ENCODE measurements at places on chromosomes 5 and 9. TPM values are rescaled to one million over a fixed set of nuclear protein-coding genes. Genes with fewer than 3 reads are reported as not detected.

DNA sequence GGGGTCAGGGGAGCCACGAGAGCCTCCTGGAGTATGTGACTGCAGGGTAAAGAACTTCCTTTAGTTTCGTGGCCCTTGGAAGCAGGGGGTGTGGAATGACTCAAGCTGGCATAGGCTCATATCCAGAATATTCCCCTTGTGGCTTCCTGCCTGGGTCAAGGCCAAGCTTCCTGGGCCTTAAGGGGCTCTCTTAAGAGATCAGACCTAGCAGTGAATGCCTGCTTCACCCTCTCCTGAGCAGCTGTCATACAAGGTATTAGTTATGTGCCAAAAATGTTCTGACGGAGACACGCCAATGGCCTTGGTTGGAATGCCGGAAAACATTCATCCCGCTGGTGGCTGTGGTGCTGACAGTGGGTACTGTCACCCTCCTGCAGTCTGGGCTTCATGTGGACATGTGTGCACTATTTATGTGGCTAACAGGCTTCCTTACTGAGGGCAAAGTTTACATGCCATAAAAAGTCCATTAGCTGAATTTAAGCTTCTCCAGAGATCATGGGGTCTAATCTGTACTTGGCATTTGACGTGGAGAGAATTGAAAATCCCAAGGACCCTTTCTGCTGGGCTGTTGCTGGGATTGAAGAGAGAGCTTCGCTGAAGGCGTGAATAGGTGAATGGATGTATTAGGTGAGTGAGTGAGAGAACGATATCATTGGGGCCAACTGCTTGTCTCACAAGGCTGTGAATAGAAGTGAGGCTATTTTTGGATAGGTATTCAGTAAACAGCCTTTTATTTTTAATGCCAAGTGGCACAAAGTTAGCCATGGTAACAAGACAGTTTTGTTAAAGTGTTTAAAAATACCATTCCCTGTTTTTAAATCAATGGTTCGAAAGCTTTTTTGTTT, 156.8 kb downstream of the MACROH2A1 start:
- DNase-seq: no peak

- no peak for DNase-seq
Measured at GRCh38 chr9:78695519-78695918, 398.6 kb downstream of the PSAT1 start.

- no peak for DNase-seq
Measured at GRCh38 chr5:141515141-141515540, 26.3 kb downstream of the PCDHGC5 start.

The PCA3 gene
- 0.23 TPM for polyA plus RNA-seq

The GPR107 gene
- 45.9 TPM for polyA plus RNA-seq

The MYORG gene
- 4.4 TPM for polyA plus RNA-seq

GRCh38 chr9:18721267-18721994, 247.5 kb downstream of the ADAMTSL1 start:
- peak; percentile 35 for DNase-seq

The ZNF354C gene
- 17.4 TPM for polyA plus RNA-seq

- DNase-seq: no peak
Measured at GRCh38 chr9:38708759-38709158, 11.2 kb downstream of the FAM240B start.

GRCh38 chr5:88824892-88825583, 57.9 kb downstream of the MEF2C start:
- no peak for DNase-seq

- DNase-seq: no peak
Measured at GRCh38 chr5:134411228-134411545, 494 bp downstream of the CDKN2AIPNL start.

DNA sequence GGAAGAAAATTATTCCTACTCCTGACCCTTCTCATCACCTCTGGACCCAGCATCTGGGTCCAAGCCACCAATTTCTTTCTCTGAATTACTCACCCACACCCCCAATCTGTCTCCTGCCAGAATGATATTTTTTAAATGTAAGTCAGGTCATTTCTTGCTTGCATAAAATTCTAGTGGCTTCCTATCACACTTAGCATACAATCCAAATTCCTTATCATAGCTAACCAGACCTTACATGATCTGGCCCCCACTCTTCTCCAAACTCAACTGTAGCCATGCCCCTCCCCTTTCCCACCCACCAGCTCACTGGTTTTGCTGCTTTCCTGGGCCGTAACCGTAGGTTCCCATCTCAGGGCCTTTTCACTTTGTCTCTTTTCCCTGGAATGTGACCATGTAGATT, 15.2 kb downstream of the HTR4 start:
- DNase-seq: no peak

The VCAN gene
- 580 TPM for polyA plus RNA-seq

GRCh38 chr5:151721087-151721646, 34.5 kb upstream of the SPARC start:
- no peak for DNase-seq

The TBC1D13 gene
- polyA plus RNA-seq: 30.6 TPM

The SLC6A19 gene
- 0.14 TPM for polyA plus RNA-seq

The LCN1 gene
- not detected for polyA plus RNA-seq

DNA sequence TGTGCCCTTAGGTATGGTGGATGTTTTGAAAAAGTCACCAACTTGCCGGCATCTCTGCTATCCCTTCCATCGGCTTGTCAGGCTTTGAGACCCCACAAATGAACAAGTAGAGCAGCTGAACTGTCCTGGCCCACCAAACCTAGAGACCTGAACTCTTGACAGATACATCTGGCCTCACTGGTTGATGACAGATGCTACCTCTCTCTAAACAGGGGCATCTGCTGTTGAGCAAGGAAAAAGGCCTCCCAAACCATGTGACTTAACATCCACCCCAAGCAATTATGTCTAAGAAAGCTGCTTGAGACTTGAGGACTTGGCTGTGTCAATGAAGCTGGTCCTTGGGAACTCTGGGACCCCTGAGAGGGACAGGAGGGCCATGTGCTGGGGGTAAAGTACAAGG, 2.3 kb downstream of the CCNI2 start:
- no peak for DNase-seq

The YIPF5 gene
- 62.2 TPM for polyA plus RNA-seq

GRCh38 chr9:124030969-124031451, 19.4 kb downstream of the LHX2 start:
- no peak for DNase-seq

The CLINT1 gene
- 102 TPM for polyA plus RNA-seq

- DNase-seq: no peak
Measured at GRCh38 chr5:172901788-172902496, 57.3 kb upstream of the RPL26L1 start.
